GM10248 (cell line): ENCODE measurements at places on chromosomes 5 and 9.
A peak's percentile ranks its signal among the peaks of the same experiment; 100 is the strongest.

GRCh38 chr9:127066851-127067136 is 55.6 kb downstream of the ANGPTL2 start:
- no peak for DNase-seq

GRCh38 chr5:59207401-59207800 is 624.5 kb downstream of the RAB3C start:
- DNase-seq: no peak

DNA sequence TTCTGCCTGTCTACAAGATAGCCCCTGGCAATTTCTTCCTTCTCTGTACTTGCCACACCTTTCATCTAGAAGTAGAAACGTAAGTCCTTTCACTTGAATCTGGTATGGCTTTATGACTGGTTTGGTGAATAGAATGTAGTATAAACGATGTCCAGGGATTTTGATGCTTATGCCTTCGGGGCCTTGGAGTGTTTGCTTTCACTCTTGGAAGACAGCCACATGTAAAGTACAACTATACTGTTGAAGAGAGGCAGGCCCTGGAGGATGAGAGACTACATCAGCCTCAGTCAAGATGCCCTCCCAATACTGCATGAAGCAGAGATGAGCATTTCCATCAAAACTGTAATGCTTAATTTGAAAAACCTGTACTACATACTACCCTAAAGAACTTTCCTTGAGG is 553.8 kb upstream of the C9orf72 start:
- DNase-seq: no peak

DNA sequence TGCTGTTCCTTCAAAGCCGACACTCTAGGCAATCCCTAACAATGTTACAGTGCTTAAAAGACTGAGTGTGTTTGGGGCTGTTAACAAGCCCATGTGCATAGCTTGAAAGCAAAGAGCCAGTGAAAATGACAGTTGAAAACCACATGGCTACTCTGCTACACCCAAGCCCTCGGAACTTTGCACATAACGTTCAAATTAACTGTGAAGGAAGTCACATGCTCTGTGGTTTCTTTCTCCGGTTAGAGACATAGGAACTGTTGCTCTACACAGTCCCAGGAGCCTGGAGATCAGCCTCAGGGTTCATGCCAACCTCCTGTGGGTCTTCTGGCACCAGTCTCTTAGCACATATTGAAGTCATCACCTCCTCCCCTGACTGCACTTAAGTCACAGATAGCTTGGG is 51.1 kb downstream of the C9orf152 start:
- peak; percentile 40 for DNase-seq

DNA sequence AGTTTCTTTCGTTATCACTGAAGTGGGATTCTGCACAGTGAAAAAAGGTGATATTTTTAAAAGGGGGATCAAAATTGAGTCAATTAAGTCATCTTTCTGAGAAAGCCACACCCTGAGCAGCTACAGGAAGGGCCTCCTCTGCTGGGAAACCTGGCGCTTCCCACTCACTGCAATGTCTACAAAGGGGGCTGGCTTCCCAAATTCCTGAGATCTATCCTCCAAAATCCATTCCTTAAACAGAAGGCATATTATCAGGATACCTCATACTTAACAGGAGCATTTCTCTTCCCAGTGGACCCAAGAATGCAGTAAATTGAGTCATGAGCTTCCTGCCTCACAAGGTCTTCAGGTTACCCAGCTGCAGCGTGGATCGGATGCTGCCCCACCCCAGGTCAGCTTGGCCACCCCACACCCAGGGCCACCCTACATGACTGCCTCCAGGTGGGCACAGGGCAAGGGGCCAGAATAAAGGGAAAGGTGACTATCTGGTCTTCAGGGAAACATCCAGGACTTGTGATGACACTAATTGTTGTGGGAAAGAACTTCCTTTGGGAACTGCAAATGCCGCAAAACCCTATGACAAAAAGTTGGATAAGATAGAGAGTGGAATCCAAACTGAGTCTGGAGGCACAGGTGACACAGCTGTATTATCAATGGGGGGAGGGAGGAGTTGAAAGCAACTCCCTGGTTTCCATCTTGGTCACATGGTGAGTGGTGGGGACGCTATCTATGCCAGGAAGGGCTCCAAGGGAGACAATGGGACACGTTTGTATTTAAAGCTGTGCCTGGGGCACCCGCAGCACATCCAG is 42.3 kb downstream of the ROR2 start:
- no peak for DNase-seq

- DNase-seq: no peak
Observed at GRCh38 chr9:129223551-129224208, 45.6 kb upstream of the IER5L start.

- DNase-seq: no peak
Observed at GRCh38 chr9:74036549-74037231, 460.4 kb upstream of the RORB start.

- DNase-seq: no peak
Observed at GRCh38 chr9:79799691-79800335, 228.0 kb downstream of the TLE4 start.

DNA sequence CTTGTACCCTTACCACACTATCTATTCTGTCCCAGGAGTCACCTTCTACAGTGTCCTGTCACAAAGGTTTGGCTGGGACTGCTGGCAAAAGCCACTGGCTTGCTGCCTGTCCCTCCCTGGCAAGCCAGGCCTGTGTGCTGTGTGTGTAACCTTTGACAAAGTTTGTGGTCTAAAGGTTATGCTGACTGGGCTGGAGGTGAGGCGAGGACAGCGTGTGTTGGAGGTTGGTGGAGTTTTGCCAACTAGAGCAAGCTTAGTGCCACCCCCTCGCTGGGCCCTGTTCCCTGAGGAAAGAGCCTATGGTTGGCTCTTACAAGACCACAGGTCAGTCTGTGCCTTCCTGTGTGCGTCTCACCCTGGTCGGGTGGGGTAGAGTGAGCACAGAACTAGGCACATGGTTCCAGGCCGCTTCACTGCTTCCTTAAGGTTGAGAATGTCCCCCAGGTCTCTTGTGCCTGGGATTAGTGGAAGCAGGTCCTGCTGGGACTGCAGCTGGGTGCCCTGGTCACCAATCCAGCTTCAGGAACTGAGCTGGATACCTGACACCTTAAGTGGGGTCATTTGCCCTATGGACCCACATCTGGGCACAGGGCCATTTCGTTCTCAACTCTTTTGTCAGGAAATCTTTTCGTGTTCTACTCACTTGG is 152.2 kb downstream of the GADD45G start:
- DNase-seq: no peak

DNA sequence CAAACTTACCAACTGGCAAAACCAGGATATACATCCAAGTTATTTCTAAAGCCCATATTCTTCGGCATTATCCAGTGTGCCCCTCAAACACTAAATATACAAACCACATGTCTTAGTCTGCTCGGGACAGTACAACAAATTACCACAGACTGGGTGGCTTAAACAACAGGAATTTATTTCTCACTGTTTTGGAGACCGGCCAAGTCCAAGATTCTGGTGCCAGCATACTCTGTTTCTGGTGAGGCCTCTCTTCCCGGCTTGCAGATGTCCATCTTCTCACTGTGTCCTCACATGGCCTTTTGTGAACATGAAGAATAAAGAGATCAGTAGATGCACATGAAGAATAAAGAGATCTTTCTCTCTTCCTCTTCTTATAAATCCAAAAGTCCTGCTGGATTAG is 12.9 kb upstream of the SLCO6A1 start:
- DNase-seq: no peak

DNA sequence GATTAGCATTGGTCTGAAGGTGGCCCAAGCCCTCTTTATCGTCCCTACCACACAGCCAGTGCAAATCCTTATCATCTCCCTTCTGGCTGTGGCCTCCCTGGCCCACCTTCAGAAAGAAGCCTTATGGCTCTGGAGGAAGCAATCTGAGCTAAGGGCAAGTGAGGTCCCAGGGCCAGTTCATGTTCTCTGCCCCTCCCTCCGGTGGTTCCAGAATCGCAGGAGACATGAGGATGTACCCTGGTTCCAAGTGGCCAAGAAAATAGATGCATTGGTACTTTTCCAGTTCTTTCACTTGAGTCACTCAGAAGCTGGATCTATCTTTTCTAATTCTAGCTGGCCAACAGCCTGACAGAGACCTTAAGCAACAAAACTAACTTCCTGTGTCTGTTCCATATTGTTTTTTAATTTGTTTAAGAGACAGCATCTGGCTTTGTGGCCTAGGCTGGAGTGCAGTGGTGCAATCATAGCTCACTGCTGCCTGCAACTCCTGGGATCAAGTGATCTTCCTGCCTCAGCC is 60.7 kb downstream of the LHFPL2 start:
- no peak for DNase-seq

GRCh38 chr5:115461506-115462290 is 82.9 kb downstream of the FEM1C start:
- no peak for DNase-seq

DNA sequence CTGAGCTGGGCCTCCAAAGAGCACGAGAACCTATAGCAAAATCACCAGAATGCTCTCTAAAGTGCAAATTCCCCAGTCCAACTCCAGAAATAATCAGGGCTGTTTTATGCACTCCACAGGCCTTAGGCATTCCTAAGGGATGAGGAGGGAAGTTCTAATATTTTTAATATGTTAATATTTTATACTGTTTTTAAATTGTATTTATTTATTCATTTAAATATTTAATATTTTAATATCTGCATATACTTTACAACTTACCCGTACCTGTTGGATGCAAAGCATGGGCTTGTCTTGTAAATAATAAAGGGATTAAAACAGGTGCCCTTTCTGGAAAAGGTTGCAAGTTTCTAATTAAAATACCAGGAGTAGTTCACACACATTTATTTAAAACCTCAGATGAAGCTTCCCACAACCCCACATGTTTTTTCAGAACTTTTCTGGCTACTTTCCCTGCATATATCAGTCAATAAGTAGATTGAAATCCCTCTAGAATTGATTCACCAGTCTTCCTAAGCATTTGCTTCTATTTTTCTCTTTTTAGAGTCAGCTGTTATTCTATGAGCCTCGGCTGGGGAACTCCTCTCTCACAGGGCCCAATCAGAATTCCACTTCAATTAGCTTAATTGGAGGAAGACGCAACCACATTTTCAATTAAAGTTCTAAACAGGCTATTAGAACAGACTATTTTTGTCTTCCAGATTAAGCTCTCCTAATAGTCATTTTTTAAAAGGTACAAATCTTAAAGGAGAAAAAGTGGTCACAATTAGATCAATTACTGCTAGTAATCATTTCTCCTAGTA is 140.8 kb downstream of the CDH6 start:
- DNase-seq: no peak

DNA sequence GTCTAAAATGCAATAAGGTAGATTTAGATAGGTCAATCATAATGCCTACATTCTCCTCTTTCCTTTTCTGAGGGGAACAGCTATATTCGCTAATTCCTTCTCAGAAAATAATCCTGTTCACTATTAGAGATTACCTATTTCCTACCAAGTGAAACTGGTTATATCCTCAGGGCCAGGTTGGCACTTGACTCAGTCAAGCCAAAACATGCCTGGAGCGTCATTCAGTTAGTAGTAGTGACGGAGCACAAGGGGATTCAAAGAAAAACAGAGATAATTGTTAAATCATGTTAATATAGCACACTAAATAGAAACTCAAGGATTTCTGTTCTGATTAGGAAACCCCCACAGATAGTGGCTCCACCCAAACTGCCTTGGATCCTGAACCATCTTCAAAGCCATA is 515.4 kb upstream of the PTPRD start:
- DNase-seq: no peak

- DNase-seq: no peak
Observed at GRCh38 chr5:150310246-150310645, 7.5 kb upstream of the ARSI start.

DNA sequence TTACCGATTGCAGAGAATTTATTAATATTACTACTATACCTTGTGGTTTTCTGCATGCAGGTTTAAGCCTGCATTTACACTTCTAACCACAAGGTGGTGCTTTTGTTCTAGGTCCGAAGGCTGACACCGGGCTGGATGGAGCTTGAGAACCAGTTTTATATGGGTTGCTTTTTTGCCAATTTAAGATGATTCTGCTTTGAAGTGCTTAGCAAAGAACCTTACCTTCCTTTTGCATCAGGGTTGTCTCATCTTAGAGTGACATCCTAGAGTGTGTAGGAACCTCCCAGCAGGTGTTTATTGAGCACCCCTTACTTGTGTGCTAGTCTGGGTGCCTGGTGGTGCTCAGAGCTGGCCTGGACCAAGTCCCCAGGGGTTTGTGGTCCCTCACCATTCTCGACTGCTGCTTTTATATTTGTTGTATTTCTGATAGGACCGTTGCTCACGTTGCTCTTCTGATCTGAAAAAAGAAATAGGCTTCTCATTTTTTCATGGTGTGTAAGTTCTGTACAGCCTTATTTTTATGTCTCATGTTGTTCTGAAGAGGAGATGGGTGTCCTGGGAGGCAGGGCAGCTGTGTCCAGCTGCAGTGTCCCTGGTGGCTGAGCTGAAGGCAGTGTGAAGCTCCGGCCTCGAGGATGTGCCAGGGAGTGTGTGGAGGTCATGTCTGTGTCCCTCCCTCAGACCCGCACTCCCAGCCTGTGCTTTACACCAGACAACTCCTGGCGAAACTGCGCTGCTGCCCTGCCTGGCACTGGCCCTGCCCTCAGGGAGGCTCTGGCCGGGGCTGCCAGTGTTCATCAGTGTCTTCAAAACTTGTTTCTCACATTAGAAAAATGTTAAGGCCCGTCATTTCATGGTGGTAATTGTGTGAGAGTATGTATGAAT is 54.3 kb downstream of the EHMT1 start:
- DNase-seq: peak; percentile 84
